ENCODE measurements at places on chromosomes 6 and 20.

DNA sequence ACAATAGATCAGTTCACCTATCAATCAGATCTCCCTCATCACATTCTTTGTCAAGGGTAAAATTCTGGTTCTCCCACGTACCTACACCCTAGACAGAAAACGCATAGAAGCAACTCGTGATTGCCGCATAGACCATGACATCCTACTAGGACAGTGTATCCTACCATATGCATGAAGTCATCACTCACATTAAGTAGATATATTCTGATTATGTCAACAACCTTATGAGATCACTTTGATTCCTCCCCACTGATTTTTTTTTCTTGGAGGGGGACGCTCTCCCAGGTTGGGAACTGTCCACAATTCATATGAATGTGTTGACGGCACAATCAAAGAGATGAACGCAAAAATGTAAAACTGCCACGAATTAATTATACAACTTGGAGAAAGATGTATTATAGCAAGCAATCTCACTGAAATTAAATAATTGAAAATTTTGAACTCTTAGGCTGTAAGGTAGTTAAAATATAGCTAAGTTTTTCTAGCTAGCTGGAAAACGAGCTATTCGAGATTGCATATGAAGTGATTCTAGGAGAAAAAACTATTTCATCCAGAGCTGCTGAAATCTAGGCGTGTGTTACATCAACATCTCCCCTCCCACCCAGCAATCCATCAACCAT, 82.5 kb upstream of the CCDC28A start:
- DNase-seq: no peak

- DNase-seq: no peak
These were observed 69.5 kb upstream of the EPB41L1 start for GRCh38 chr20:36084897-36085613.

GRCh38 chr6:28486988-28487742, 28.4 kb downstream of the GPX6 start:
- DNase-seq: no peak

DNA sequence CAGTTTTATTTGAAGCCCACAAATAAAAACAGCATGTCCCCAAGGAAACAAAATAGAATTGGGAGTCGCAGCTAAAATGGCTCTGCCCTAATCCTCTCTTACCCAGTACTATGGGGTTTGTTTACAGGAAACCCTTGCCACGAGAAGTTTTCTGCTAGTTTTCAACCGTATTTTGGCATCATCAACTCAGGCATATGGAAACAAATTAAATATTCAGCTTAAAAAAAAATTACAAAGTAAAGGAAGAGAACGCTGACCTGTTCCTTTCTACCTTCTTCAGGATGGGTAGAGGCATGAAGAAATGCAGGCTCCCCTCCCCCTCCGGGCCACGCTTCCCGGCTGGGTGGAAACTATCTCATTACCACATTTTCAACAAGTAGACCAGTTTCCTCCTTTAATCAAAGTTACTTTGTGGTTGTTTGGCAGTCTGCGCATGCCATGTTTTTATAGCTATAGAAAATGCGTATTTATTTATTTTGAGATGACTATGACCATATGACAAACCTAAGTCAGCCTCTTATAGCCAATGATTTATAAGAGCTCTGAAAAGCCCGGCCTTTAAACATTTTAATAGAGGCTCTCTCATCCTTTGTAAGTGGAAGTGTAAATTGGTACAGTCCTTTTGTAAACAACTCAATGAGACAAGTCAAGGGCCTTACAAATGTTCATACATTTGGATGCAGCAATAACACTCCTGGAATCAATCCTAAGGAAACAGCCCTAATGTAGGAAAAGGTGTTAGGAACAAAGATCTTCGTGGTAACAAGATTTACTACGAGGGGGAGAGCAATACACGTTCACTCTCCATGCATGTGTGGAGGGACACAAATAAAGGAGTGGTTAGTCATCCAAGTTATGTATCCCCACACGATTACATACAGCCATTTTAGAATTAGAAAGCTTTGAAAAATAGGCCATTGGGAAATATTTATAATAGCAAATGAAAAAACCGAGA, 16.1 kb upstream of the ZNF217 start:
- peak; percentile 87 for DNase-seq

GRCh38 chr20:51542571-51543421, at the start of gene NFATC2:
Gene NFATC2, minus strand, starts transcription at chr20:51542719. Its CDS starts 220 bp downstream, at chr20:51542499.
- peak; percentile 37 for DNase-seq

DNA sequence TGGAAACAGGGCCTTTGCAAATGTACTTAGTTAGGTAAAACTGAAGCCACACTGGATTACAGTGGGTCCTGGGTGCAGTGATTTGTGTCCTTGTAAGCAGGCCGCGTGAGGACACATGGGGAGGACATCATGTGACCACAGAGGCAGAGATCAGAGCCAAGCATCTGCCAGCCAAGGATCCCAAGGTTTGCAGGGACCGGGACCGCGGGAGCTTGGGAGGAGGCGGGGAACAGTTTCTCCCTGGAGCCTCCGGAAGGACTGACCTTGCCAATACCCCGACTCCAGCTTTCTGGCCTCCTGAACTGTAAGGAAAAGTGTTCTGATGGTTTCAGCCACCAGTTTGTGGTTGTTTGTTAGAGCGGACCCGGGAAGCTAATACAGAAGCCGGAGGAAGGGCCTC, 500.9 kb downstream of the PREX1 start:
- DNase-seq: no peak

GRCh38 chr6:912871-913835, 220.2 kb upstream of the EXOC2 start:
- DNase-seq: peak; percentile 57

All from NCI-H1417 (cell line).